ENCODE measurements at places on chromosomes 1 and 21.

- DNase-seq = no peak
These were observed 22.9 kb downstream of the DDX20 start for GRCh38 chr1:111778541-111779051.

DNA sequence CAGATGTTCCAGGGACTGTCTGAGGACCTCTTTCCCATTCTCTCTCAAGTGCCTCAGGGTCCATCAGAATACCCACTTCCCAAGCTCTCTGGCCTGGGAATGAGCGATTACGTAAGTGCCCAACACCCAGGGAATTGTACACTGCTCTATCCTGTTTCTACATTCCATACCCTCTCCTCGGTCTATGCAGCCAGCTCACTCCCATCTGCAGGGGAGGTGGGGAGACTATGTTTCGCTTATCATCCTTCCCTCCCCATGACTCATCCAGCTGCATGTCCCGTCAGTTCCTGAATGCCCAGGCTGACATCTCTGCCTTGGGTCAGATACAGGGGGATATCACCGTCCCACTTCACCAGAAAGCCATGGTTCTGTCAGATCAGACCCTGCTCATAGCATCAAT lies 34.5 kb upstream of the CD1D start:
- no peak for DNase-seq

DNA sequence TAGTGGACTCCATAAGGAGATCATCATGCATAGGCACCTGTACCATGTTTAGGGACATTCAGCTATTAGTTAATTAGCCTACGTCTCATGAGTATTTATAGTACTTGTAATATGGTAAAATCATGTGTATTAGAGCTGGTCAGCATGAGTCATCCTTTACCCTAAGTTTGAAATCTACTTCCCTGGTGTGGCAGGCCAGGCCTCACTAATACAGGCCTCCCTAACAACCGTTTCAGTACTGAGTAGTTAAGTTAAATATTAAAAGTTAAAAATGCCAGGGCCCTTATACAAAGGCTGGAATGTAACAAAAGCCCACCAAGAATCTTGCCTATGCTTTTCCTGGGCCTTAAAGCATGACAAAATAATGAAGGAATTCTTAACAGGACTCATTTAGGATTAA lies 356.3 kb upstream of the DPYD start:
- DNase-seq = no peak

DNA sequence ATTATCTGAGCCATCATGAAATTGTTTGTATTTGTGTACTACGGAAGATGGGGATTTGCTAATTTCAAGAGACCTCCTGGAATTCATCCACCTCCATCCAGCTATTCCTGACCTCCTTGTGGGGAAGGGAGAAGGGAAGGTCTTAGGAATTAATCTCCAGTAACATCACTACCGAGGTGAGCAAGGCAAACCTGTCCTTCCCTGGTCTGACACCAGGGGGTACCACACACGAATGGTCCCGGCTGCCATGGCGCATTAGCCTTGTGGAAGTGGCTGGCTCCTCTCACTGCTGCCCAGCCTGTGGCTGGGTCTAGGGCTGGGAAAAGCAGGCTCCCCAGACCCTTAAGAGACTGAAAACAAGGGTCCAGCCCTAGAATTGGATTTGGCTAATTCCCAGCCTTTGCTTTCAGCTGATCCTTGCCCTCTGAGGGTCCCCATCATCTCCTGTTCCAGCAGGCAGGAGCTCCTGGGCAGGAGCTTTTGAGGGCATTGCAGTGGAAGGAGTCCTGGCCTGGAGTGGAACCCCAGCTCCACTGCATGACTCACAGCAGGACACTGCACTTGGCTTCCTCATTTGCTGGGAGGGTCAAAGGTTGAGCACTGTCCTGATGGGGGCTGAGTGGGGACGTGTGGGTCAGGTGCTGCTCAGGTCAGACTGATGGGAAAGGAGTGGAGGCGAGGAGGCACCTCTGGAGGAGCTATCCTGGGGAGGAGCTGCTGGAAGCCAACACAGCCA lies 34.8 kb downstream of the RIMS3 start:
- DNase-seq = no peak

- no peak for DNase-seq
These were observed 18.5 kb downstream of the CAMK1G start for GRCh38 chr1:209601809-209602657.

DNA sequence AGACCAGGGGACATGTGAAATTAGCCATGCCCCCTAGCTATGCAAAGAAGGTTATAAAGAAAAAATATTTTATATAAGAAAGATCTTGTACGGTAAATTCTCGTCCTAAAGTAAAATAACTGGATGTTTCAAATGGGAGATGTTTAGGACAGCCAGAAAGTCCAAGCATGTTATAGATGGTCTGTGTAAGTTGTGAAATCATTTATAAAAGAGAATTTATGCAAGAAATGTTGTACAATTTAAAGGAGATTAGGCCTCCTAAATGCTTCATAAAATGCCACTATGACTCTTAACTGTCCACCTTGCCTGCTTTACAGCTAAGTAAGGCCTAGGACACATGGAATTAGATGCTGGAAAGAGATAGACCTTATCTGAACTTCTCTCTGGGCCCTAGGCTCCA lies 118.1 kb upstream of the POGK start:
- no peak for DNase-seq

GRCh38 chr1:162916407-162916806 lies 55.4 kb upstream of the CCDC190 start:
- DNase-seq = no peak

- no peak for DNase-seq
These were observed 8.1 kb upstream of the EPHB2 start for GRCh38 chr1:22702296-22703085.

DNA sequence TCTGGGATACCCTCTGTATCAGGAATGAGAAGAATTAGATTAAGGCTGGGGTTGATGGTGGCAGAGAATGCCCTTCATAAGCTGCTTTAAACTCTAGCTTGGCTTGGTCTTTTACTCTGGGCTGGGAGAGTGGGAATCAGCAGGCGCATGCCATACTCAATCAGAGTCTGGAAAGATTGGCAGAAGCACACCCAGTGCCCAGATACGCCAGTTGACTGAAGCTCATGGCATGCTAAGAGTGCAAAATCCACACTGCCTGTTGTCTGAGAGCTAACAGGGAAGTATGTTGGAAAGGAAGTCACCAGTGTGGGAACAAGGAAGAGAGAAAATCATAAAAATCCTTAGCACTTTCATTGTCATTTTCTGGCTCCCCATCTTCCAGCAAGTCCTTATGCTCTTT lies 53.0 kb downstream of the HMCN1 start:
- DNase-seq = no peak

DNA sequence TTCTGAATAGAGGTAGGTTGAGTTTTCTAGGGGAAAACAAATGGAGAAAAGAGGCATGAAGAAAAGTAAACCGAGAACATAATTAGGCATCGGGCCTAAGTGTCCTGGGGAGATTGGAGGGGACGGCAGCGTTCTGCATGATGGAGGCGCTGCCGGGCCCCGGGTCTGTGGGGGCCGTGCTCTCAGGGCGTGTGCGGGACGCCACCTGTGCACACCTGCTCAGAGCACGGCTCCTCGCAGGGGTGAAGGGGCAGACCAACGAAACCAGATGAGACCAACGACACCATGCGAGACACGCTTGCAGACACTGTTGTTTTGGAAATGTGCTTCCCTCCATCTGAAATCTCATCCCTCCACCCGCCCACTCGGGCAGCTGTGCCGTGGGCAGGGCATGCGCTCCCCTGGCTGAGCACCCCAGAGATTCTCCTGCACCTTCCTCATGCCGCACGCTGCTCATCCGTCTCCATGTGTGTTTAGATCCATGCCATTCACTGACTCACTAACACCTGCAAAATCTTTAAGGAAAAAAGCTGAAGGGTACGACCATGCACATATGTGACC lies 28.2 kb upstream of the TRAPPC10 start:
- no peak for DNase-seq

Measured in stimulated activated CD8-positive, alpha-beta memory T cell treated with anti-CD3 and anti-CD28 coated beads, Interleukin-7, amount 100 ng/mL, for 1 hour (primary cell).